ENCODE measurements at places on chromosomes 7 and 10. TPM values are rescaled to one million over a fixed set of nuclear protein-coding genes. Genes with fewer than 3 reads are reported as not detected.

TMEM26 gene
- 2.3 TPM for polyA plus RNA-seq

AS3MT gene
- 4.0 TPM for polyA plus RNA-seq

ACTR3C gene
- polyA plus RNA-seq, result 0.36 TPM

LIPN gene
- not detected for polyA plus RNA-seq

PDZD8 gene
- polyA plus RNA-seq, result 33.2 TPM

VWA2 gene
- polyA plus RNA-seq, result not detected

TRIM73 gene
- polyA plus RNA-seq, result 0.15 TPM

PRLHR gene
- polyA plus RNA-seq, result not detected

EGR2 gene
- 0.57 TPM for polyA plus RNA-seq

NUTM2E gene
- 0.09 TPM for polyA plus RNA-seq

SPDYE9 gene
- 0.06 TPM for polyA plus RNA-seq

RPP38 gene
- 20.8 TPM for polyA plus RNA-seq

DNA sequence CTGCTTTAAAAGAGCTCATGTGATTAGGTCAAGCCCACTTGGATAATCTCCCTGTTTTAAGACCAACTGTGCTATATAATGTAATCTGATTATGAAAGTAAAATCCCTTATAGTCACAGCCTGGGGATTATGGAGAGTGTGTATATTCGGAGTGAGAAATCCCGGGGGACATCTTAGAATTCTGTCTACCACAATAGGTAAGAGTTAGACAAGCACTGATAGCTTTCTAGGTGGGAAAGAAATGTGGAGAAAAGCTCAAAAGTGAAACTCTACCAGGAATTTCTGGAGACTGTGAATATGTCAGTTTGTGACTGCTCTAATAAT, 2.9 kb upstream of the VCL start:
- no peak for DNase-seq

- no peak for DNase-seq
Observed at GRCh38 chr7:48009954-48010353, 19.0 kb downstream of the SUN3 start.

DNA sequence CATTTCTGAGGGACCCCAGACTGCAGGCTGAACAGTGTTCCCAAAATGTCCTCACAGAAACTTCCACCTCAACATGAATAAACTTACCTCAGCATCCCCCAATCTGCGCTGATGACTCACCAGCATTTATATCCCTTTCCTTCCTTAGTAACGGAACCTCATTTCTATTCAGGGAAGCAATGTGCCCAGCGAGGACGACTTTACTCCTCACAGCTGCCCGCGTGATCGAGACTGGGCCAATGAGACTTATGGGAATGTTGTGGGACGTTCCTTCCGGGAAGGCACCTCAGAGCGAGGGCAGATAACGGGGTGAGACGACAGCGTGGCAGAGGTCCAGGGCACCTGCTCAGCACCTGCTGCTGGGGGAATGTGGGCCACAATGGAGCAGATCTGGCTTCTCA, 73.1 kb upstream of the CAMK2B start:
- DNase-seq, result no peak

DNA sequence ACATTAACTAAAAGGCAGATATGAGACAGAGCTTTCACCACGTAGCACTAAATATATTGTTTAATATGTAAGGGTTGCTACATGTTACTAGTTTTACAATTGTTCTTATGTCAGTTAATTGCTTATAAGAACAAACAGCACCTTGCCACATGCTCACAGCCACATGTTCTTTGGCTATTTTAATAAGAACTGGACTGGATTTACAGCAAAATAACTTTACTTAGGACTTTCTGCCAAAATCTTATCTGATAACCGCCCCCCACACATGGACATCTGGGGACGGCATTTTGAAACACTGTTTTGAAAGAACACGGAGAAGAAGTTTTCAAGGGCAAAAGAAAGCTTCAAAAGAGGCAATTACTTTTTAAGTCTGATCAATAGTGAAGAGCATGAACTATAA, 45.3 kb downstream of the JAZF1 start:
- DNase-seq, result no peak

GRCh38 chr10:12189426-12189825, 6.3 kb downstream of the NUDT5 start:
- no peak for DNase-seq

GRCh38 chr10:132445516-132446194, 48.7 kb downstream of the PWWP2B start:
- no peak for DNase-seq

- no peak for DNase-seq
Observed at GRCh38 chr7:101154693-101155102, 422 bp downstream of the AP1S1 start.

DNA sequence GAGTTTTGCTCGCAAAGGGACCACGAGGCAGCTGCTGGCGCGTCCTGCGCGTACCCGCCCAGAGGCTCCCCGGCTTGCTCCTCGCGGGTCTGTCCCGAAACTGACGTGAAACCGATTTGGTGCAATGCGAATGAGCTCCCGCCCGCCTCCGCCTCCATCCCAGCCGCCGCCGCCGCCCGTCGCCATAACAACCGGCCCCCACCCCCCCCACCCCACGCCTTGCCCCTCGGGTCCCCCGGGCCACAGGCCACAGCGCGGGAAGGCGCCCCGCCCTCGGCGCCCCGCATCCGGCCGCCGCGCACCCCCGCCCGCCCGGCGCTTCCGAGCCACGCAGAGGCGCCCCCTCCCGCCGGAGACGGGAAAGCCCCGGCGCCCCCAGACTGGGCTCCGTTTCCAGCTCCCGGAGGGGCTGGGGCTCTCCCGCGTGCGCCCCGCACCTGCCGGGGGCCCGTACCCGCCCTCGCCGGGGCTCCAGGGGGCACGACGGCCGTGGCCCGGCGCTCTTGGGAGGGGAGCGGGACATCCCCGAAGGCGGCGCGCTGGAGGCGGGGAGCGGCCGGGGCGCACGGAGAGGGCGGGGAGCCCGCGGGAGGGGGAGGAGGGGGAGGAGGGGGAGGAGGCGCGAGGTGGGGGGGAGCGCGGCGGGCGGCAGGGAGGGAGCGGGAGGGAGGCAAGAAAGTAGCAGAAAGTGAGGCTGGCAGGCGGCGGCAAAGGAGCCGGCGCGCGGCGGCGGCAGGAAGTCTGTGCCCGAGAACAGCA, at the start of gene CAMK1D:
Gene CAMK1D (plus strand): TSS at position 678 of the 759 bp plus-strand sequence.
- peak; percentile 37 for DNase-seq

- DNase-seq, result no peak
Observed at GRCh38 chr10:113438652-113439051, 114.2 kb upstream of the HABP2 start.

DNA sequence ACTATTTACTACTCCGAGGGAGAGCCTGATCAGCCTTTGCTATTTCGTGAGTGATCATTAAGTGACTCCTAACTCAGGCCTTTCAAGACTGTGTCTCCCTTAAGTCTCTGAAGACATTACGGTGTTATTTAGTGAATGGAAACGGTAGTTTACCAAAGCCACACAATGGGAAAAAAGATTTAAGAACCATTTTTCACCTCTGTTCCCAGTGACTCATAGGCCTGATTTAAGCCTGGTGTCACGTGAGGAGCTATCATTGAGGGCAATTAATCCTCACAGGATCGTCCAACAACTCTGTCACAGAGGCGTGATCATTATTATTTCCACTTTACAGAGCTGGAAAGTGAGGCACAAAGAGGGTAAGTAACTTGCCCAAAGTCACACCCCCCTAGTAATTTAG, 20.3 kb downstream of the C10orf90 start:
- no peak for DNase-seq

DNA sequence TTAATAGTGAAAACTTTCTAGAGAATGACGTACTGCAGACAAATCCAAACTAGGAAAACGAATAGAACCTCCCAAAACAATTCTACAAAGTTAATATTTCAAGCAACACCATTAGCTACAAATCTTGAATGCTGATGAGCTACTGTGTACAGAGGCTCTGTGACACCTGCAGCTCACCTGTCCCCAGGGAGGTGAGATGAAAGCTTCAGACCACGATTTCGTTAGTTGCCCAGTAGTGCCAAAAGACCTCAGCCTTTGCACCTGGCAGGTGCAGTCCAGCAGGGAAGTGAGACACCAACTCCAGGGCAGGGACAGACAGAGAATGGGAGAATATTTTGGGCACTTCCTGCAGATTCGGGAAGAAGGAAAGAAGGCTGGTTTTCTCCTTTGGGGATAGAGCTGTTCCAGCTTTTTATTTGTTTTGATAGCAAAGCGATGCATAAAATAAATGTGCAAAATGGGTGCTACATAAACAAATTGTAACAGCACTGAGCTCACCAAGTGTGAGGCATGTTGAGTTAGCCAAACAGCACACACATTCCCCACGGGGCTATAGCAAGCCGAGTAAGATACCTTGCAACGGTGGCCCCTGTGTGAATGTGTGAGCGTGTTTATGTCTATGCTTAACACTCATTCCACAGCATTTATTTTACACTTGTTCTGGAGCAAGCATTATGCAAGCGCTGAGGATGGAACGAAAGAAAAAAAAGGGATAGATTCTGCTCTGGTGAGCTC, 1024.8 kb upstream of the AUTS2 start:
- no peak for DNase-seq

GRCh38 chr10:97074256-97075145, 111.3 kb downstream of the SLIT1 start:
- no peak for DNase-seq

DNA sequence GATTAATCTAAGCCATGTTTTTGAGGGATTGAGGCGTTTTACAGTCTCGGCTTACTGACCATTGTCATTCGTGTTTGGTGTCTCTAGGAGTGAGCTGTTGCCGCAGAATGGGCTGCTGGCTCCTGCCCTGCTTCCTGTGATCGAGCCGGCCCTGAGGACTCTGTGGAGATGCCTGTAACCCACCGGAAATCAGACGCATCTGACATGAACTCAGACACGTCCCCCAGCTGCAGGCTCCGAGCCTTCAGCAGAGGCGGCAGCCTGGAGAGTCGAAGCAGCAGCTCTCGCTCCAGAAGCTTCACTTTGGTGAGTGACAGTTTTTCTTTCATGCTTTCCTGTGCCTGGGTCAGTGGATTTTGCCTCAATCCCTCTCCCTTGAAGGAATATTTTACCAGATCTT, 28.8 kb downstream of the PROSER2 start:
- no peak for DNase-seq

All from AG04450 (cell line).